ENCODE measurements at places on chromosomes 6 and 20.

GRCh38 chr6:154683756-154684523 is 49.3 kb upstream of the SCAF8 start:
- DNase-seq: no peak

- no peak for DNase-seq
These were observed 35.7 kb downstream of the TSPYL4 start for GRCh38 chr6:116218172-116218633.

DNA sequence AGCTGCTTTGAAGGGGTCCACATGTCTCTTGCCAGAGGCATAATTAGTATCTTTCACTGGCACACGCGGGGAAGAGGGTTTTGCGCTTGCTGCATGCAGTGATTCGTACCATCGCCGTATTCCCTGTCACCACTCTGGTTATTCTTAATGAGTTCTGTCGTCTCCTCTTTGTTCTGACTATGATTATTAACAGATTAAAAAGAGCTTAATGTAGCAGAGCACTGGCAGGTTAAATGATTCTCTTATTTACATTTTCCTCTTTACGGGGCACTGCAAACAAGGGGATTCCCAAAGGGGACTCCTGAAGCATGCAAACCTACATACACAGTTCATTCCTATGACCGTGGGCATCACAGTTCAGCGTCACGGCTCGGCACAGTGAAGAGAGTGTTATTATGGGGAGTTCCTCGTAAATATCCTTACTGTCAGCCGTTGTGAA is 204.8 kb downstream of the DTNBP1 start:
- no peak for DNase-seq

DNA sequence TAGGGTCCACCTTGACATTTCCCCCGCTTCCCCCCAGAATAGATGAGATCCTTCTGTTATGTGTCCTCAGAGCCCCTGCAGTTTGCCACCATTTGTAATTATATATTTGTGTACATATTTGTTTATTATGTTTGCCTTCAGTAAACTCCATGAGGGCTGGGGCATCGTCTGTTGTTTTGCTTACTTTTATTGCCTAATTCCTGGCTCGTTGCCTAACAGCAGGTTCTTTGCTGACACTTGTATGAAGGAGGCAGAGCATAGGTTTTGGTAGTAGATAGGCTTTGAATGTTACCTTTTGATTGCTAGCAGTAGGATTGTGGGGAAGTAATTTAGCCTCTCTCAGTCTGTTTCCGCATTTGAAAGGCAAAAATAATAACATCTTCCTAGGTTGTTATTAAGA is 9.9 kb downstream of the MAP3K4 start:
- no peak for DNase-seq

GRCh38 chr20:21395051-21395665 is 2.2 kb downstream of the NKX2-4 start:
- DNase-seq: no peak
